ENCODE measurements at places on chromosomes 4 and X. TPM values are rescaled to one million over a fixed set of nuclear protein-coding genes. Genes with fewer than 3 reads are reported as not detected.

- DNase-seq: no peak
Measured at GRCh38 chrX:70026851-70027200, 22.9 kb downstream of the AWAT2 start.

Gene RASSF6
- not detected for total RNA-seq

DNA sequence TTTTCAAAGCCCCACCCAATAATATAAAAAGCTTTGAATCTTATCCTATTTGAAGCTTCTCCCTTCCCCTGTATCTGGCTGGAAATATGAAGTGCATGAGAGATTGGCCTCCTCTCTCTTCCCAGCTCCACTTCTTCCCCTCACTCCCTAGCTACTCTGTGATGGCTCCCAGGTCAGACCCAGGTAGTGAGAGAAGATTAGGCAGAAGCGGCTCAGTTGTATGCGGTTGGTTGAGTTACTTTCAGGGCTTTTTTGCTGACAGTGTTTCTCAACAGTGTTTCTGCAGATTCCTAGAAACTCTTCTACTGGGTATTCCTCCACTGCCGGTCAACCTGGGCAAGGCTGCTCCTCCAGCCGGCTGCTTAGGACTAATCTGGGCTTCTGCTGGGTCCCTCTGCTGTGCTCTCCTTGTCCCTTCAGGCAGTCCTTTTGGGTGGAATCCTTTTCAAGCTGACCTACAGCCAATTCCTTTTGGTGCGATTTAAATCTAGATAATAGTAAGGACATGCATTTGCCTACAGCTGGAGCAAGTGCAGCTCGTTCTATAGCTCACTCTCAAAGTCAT lies 87.4 kb upstream of the SLC7A11 start:
- no peak for DNase-seq

Gene ARHGAP4
- total RNA-seq: 10.2 TPM

- DNase-seq: no peak
Measured at GRCh38 chr4:87853108-87853507, 20.3 kb downstream of the MEPE start.

- no peak for DNase-seq
Measured at GRCh38 chr4:168097161-168097560, 4.8 kb downstream of the ANXA10 start.
